IMR-90 (cell line): ENCODE measurements at places on chromosomes 5 and 9. TPM values are rescaled to one million over a fixed set of nuclear protein-coding genes. Genes with fewer than 3 reads are reported as not detected.

GRCh38 chr5:139660923-139661814 lies 13.0 kb downstream of the CXXC5 start:
- peak; percentile 95 for DNase-seq

GRCh38 chr5:150067405-150067960 lies 18.9 kb downstream of the CSF1R start:
- no peak for DNase-seq

The LHX3 gene
- not detected in 2 replicates for polyA plus RNA-seq

DNA sequence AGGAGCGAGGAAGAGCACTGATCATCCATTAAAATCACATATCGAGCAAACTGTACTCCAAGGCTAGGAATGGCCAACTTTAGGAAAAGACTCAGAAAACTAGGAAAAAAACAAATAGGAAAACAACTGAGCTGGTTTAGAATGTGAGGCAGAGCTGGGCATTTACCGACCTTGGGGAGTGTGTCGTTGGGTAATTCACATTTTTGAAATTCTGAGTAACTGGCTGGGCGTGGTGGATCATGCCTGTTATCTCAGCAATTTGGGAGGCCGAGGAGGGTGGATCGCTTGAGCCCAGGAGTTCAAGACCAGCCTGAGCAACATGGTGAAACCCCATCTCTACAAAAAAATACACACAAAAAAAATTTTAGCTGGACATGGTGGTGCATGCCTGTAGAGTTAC lies 70.1 kb downstream of the ZFAND5 start:
- no peak for DNase-seq

- DNase-seq = peak; percentile 93
Measured at GRCh38 chr9:109912082-109912582, 132.1 kb downstream of the PALM2AKAP2 start.

DNA sequence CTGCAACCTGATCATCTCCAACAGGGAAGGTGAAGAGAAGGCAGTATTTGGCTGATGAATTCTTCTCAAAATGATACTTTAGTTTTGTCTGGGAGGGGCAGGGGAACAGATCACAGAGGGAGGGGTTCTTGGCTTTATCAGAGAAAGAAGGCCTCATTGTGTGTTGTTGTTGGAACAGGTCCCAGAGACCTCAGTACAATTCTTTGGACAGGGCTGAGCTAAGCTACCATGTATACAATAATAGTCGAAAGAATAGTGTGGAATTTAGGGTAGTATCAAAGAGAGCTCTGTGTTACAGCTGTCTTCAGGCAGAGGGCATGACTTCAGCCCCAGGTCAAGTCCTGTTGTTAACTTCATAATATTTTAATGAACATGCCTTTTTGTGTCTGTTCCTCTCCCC lies 39.9 kb downstream of the ARHGAP26 start:
- peak; percentile 18 for DNase-seq

DNA sequence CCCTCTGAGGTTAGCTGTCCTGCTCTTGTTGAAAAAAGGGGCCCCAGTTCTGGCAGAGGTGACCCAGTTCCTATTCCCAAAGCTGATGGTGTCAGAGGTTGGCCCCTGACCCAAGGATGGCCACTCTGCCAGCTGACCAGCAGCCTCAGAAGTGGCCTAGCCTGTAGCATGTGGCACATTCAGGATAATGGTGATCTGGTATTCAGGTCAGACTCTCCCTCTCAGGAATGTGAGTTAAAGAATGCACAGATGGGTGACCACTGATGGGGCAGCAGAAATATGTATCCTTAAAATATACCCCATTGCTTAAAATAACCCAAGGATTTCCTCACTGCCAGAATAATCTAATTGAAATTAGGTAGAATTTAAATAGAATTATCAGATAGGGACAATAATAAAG lies 369.2 kb downstream of the SEMA5A start:
- DNase-seq = no peak

The GARIN3 gene
- not detected in 2 replicates for polyA plus RNA-seq
